ENCODE measurements at places on chromosomes 12 and 14. TPM values are rescaled to one million over a fixed set of nuclear protein-coding genes. Genes with fewer than 3 reads are reported as not detected.

The NYNRIN gene
- 1.8 TPM for total RNA-seq

The PTPRR gene
- total RNA-seq = not detected

The FAM222A gene
- total RNA-seq = 1.2 TPM

The SLC6A12 gene
- total RNA-seq = 29.3 TPM

The MOAP1 gene
- total RNA-seq = 9.4 TPM

The DNAH10 gene
- total RNA-seq = under 0.01 TPM

The ZDHHC22 gene
- total RNA-seq = not detected

The ACOT6 gene
- total RNA-seq = 1.4 TPM

The TOMM20L gene
- not detected for total RNA-seq

The TCTN2 gene
- 0.78 TPM for total RNA-seq

The GPR65 gene
- total RNA-seq = 1.1 TPM

The SLC8A3 gene
- total RNA-seq = 0.12 TPM

The AICDA gene
- total RNA-seq = not detected

The PPFIA2 gene
- 0.66 TPM for total RNA-seq

The LIN7A gene
- total RNA-seq = 19.7 TPM

The CCDC196 gene
- total RNA-seq = 8.1 TPM

The DAO gene
- total RNA-seq = 50.1 TPM

The NFATC4 gene
- total RNA-seq = 1.7 TPM

The AKAP5 gene
- total RNA-seq = 1.0 TPM
